ENCODE measurements at places on chromosomes 6 and 20. TPM values are rescaled to one million over a fixed set of nuclear protein-coding genes. Genes with fewer than 3 reads are reported as not detected.

DNA sequence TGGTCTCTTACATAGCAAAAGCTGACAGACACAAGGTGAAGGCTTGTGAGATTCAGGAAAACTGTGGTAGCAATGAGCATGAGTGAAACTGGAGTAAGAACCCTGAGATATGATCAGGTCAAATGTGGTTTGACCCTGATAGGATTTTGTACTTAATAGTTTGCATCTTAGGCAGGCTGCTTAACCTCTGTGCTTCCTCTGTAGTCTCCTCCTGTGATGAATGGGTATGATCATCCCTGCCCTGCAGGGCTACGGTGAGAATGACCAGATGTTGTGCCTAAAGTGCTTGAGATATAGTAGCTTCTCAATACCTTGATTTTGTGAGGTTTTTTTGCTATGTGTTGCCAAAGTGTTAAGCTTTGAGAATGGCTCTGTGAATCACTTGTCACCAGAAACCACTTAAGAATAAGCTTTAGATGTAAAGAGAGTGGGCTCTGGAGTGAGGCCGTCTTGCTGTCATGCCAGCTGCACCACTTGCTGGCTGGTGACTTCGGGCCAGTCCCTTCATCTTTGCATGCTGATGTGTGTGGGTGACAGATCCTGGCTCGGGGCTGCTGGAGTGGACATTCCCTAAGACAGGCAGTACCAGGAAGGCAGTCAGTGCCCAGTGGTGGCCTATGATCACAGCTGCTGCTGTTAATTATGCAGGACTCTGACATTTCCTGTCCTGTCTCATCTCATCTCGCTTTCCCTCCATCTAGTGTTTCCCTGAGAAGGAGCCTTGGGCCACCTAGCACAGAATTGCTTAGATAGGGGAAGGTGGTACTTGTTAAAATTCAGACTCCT, 254.7 kb downstream of the NFATC2 start:
- no peak for DNase-seq

GRCh38 chr6:113258771-113259170, 598.4 kb upstream of the MARCKS start:
- no peak for DNase-seq

DNA sequence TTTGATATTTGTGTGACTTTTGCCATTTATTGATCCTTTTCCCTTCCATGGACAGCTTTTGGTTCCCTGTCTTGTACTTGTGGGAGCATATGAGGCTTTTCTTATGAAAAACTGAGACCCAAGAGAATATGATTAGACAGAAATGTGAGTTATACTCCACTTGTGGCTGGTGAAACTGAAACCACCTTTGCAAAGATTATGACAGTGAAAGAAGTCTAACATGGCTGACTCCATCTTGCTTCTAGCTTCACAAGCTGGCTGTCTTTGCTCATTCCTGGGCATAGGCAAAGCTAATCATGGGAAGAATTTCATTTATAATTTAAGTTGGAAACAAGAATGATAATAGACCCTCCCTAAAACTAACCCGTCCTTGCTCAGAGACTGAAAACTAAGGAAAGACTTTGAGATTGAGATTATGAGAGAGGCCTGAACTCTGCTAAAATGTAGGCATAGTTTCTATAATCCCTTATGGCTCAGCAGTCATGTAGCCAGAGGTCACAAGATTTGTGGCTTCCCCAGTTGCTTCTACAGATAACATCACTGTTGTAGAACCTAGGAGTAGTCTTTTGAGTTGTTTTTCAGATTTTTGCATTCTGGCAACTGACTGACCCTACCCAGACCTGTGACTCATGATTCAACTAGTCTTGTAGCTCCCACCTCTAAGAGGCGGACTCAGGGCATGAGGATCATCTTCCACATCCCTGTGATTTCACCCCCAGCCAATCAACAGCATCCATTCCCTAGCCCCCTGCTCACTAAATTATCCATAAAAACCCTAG, 50.9 kb upstream of the CD2AP start:
- DNase-seq = no peak

- DNase-seq = no peak
Measured at GRCh38 chr6:133995758-133996157, 42.7 kb downstream of the TBPL1 start.

- DNase-seq = no peak
Measured at GRCh38 chr6:31892821-31893220, 4.7 kb downstream of the EHMT2 start.

GRCh38 chr20:32248043-32248442, 29.4 kb upstream of the KIF3B start:
- no peak for DNase-seq

GRCh38 chr6:134531611-134532010, 213.7 kb upstream of the SGK1 start:
- DNase-seq = no peak

DNA sequence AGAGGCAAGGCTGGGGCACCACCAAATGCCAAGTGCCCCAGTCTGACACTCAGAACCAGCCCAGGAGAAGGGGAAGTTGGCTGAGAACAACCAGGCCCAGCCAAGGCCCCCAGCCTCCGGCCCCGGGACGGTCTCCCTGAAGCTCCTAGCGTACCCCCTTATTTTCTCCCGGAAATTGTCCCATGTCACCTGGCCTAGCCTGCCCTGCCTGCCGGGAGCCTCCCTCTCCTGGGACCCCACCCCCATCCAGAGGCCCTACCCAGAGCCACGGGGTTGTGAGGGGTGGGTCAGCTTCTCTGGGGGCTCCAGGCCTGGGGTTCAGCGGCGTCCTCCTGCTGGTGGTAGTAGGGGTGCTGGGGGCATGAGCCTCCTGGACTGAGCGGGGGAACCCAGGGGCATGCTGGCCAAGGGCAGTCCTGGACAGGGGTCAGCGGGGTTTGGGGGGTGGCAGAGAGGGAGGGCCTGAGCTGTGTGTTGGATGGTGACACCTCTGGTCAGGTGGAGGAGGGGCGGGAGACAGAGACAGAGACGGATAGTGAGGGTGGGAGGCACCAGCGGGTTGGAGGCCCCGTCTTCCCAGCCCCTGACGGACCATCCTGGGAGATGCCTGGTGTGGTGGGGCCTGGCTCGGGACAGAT, 7.9 kb upstream of the SLCO4A1 start:
- DNase-seq = no peak

GRCh38 chr20:15949391-15949790, 623.9 kb downstream of the KIF16B start:
- DNase-seq = no peak

GRCh38 chr20:53829255-53829723, 235.7 kb upstream of the ZNF217 start:
- peak; percentile 96 for DNase-seq

- no peak for DNase-seq
Measured at GRCh38 chr6:11667876-11668275, 110.7 kb downstream of the ADTRP start.

DNA sequence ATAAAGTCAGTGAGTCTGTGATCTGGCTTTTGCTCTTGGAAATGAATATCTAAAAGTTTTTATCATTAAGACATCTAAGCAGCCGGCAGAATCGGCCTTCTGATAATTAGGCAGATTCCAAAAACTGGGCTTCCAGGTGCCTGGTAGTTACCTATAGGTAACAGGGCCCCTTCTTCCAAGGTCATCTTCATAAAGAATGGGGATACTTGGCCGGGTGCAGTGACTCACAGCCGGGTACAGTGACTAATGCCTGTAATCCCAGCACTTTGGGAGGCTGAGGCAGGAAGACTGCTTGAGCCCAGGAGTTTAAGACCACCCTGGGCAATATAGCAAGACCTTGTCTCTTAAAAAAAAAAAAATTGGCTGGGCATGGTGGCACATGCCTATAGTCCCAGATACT, 12.9 kb upstream of the RBL1 start:
- DNase-seq = no peak

DNA sequence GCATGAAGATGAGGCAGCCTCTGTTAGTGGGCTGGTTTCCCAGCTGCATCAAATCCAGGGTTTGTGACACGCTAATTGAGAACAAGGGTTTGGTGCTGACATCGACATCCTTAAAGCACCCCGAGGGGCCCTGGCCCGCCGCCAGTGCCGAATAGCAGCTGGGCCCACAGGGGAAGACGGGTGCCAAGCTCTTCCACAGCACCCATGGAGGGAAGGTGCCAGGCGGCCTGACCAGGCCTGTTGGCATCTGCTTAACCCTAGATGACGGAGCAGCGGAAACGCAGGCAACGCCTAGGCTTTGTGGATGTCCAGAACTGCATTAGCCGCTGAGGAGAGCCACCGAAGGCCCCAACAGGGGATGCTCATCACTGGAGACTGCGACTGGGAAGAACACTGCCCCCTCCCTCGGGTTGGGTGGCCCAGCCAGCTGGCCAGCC, 16.0 kb downstream of the UQCC2 start:
- no peak for DNase-seq

TSPO2 gene
- total RNA-seq = not detected

AIG1 gene
- 48.8 TPM for total RNA-seq

UNC5CL gene
- 0.28 TPM for total RNA-seq

FAM217A gene
- not detected for total RNA-seq

TOMM34 gene
- 53.5 TPM for total RNA-seq

ESR1 gene
- total RNA-seq = 1.3 TPM

POPDC3 gene
- total RNA-seq = 12.3 TPM

All from foreskin keratinocyte (primary cell).